ENCODE measurements at places on chromosomes 11 and 22. TPM values are rescaled to one million over a fixed set of nuclear protein-coding genes. Genes with fewer than 3 reads are reported as not detected.

CARD16 gene
- total RNA-seq = 5.5 TPM

KCNC1 gene
- not detected for total RNA-seq

KRTAP5-8 gene
- total RNA-seq = not detected

SCN4B gene
- total RNA-seq = 7.8 TPM

APOBEC3F gene
- total RNA-seq = 2.7 TPM

CREB3L1 gene
- total RNA-seq = 0.31 TPM

SERPING1 gene
- total RNA-seq = 25.5 TPM

ALDH3B1 gene
- total RNA-seq = 0.61 TPM

GAB4 gene
- not detected for total RNA-seq

OR4A16 gene
- total RNA-seq = not detected

C11orf86 gene
- not detected for total RNA-seq

TOP3B gene
- 17.5 TPM for total RNA-seq

RBM7 gene
- 14.2 TPM for total RNA-seq

YDJC gene
- total RNA-seq = 103 TPM

ALDH3B2 gene
- 0.87 TPM for total RNA-seq

OR4A47 gene
- total RNA-seq = not detected

CHRNA10 gene
- 0.23 TPM for total RNA-seq

LMNTD2 gene
- 3.0 TPM for total RNA-seq

OR52I1 gene
- not detected for total RNA-seq

GGTLC3 gene
- not detected for total RNA-seq

OR8G5 gene
- not detected for total RNA-seq

SLC7A4 gene
- 0.47 TPM for total RNA-seq

UBQLN3 gene
- total RNA-seq = not detected

CRYBB3 gene
- not detected for total RNA-seq

APOBEC3A gene
- total RNA-seq = not detected

CAPN5 gene
- total RNA-seq = 0.57 TPM

KRTAP5-9 gene
- total RNA-seq = not detected

OR6M1 gene
- total RNA-seq = not detected

GDPD5 gene
- 7.4 TPM for total RNA-seq

OR10S1 gene
- not detected for total RNA-seq

BBOX1 gene
- not detected for total RNA-seq

NKAPD1 gene
- total RNA-seq = 14.9 TPM

RAG1 gene
- 0.94 TPM for total RNA-seq

CHADL gene
- 3.5 TPM for total RNA-seq

PGA5 gene
- not detected for total RNA-seq

VSIG2 gene
- not detected for total RNA-seq

OR6A2 gene
- total RNA-seq = not detected

C11orf42 gene
- total RNA-seq = not detected

RFPL2 gene
- not detected for total RNA-seq

ESAM gene
- total RNA-seq = not detected
